ENCODE measurements at places on chromosomes 2 and 18.
A peak's percentile ranks its signal among the peaks of the same experiment; 100 is the strongest.

DNA sequence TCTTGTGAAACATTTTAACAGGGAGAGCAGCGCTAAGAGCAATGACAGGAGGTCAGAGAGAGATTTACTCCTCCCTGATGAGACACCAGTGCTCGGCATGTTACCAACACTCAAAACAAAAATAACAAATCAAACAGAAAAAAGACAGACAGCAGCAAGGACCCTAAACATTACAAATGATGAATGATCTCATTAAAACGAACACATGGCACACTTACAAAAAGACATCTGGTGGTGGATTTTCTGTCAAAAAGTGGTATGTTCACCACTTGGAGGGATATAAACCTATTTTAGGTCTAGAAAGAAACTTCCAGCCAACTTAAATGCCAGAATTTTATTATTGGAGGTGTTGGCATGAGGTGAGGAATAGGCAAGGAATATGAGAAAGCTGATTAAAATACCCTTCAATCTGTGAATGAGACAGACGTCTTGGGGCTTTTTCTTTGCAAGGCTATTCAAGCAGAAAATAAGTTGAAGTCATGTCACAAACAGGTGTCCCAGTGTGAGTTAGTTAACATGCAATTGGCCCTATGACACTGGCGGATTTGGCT, 112.8 kb downstream of the PRELID3A start:
- no peak for DNase-seq

GRCh38 chr2:17306706-17307105, 211.5 kb downstream of the RAD51AP2 start:
- no peak for DNase-seq

GRCh38 chr18:63997041-63997440, 27.2 kb downstream of the SERPINB8 start:
- no peak for DNase-seq

GRCh38 chr2:10136101-10136934, 13.8 kb downstream of the RRM2 start:
- no peak for DNase-seq

DNA sequence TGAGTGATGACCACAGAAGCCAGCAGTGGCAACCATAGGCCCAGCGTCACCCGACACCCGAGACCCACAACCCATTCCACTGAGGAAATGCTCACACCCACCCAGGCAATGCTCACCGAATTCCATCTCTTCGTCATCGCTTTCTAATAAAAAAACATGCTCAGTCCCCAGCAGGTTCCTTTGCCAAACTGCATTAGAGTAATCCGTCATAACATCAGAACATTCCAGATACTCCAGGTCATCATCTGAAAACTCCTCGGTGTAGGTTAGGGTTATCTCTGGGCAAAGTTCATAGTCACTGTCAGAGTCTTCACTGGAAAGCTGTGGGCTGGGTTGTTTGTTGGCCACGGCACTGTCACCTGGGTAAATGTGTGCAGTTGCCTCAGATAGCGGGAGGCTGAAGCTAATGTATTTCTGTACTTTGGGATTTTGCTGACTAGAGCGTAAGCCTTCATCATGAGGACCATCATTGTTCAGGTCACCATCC, 49.3 kb downstream of the ALPK2 start:
- DNase-seq: no peak

DNA sequence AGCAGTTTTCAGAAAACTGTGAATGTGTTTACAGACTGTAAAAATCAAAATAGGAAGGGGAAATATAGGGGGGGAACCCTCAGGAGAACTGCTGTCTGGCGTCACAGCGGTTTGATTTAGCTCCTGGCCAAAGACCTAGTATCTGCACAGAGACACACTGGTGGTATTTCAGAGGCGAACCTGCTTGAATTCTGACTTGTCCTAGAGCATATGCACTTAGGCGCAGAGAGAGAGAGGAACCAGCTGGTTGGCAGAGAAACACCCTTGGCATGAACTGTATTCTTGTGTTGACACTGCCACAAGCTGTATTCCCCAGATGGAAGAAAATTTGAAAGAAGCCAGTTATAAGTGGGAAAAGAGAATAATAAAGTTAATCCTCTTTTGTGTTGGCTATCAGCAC, 506.5 kb upstream of the NRP2 start:
- no peak for DNase-seq

- DNase-seq: peak; percentile 44
Observed at GRCh38 chr2:9984217-9984739, 32.8 kb downstream of the GRHL1 start.

DNA sequence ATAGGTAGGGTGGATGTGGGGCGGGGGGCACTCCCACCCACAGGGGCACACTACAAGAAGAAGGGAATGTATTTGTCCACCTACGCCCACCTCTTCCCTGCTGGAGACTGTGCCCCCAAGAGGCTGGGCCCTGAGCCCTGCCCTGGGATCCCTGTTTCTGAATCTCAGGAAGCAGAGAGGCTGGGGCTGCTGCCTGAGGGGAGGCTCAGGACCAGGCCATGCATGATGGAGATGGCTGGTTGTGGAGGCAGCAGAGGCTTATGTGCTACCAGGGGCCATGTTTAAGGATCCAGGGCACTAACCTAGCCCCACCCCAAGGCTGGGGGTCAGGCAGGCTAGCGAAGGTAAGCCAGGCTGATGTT, 81.1 kb upstream of the OTOF start:
- no peak for DNase-seq

GRCh38 chr2:45207101-45207500, 197.8 kb upstream of the SIX2 start:
- DNase-seq: no peak

GRCh38 chr2:218959761-218960308, 369 bp downstream of the CDK5R2 start:
- DNase-seq: no peak

DNA sequence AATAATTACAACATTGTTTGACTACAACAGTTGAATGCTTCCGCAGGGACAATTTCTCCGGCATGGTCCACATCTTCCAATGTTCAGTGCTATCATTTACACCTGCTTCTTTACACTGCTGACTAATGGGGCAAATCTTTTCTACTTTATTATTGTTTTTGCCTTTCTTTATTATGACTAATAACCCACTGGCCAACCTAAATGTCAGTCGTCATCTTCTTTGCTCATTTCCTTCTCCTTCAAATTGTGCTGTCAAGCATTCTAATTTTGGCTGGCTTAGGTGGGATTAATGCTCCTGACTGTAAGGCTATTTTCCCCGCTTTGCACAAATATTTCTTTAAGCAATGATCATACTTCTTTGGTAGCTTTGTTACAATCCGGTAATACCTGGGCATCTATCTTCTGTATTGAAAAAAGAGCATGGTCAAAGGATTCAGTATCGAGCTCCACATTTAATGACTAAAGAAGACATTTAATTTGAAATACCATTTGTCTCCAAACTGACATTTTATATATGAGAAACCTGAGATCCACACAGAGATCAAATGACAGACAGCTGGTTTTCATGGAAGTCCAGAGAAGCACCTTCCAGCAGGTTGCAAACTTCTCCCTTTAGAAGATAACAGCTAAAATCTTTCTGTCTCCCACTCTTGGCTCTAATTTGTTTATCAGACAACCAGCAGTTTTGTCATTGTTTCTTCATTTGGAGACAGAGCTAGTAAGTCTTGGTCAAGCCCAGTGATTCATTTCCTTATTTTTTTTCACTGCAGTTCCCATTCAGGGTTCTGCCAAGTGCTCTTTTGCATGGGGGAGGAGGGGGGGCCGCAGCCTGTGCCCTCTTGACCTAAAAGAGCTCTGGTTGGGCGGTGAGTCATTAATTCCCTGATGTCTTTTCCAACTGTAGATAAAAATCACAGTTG, 132.9 kb downstream of the SOCS6 start:
- peak; percentile 19 for DNase-seq

DNA sequence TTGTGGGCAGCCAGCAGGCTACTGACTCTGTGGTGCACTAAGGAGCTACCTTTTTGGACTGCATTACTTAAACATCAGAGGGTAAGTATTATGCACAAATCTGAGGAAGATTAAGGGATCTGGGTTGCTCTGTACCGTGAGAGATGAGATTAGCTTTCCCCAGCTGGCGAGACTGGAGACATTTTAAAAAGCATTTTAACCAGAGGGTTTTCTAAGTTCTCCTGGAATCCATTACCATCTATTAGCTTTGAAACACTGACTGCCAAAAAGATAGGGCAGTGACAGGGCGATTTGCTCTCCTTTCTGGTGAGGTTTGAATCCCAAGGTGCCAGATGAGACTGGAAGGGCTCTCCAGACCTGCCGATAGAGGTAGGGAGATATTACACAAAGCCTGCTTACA, 63.2 kb downstream of the LYPD6 start:
- DNase-seq: no peak

- no peak for DNase-seq
Observed at GRCh38 chr2:64525317-64525613, 1.1 kb downstream of the AFTPH start.

DNA sequence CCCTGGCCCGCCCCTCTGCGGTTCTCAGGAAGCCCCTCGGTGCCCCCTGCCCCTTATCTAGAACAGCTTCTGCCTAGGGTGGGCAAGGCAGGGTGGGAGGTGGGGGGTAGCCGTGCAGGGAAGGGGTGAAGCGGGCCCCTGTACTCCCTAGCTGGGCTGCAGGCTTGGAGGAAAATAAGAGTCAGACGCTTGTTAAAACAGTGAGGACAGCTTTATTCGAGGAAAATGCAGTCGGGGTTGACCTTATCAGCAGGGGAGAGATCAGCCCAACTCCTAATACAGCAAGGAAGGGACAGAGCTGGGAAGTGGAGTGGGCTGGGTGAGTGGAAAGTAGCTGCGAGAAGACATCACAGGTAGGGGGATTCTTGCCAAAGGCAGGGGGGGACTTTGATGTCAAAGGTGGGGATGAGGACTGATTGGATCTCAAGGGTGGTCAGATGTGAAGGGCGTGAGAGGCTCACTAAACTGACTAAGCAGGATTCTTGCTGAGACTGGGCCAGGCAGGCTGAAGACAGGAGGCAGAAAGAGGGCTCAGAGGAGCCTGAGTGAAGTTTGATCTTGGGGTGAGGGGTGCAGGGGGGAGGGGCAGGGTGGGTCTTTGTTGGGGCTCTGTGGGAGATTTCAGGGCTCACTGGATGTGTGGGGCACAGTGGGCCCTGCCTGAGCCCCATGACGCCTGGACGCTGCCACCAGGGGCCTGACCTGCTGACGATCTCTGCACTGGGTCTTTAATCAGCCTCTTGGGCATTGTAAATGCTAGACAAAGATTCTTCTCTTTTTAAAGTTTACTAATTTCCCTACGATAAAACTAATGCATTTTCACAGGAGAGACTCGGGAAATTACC, 29.9 kb downstream of the HPCAL1 start:
- no peak for DNase-seq

DNA sequence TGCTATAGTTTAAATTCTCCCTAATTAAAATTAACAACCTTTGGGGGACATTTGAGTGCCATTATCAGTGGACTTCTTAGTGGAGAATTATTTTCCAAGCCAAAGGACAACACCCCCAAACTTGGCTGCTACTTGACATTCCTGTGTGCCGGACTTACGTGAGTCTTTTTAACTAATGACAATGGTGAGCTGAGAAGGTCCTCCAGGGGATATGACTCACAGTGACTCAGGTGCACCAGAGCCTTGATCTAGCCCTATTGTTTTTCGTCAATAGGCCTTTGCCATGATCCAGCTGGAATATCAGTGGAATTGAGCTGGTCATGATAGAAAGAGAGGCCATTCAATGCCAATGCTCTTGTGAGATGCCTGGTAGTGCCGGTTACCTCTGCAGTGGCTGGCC, 118.1 kb upstream of the CXCR4 start:
- DNase-seq: no peak

DNA sequence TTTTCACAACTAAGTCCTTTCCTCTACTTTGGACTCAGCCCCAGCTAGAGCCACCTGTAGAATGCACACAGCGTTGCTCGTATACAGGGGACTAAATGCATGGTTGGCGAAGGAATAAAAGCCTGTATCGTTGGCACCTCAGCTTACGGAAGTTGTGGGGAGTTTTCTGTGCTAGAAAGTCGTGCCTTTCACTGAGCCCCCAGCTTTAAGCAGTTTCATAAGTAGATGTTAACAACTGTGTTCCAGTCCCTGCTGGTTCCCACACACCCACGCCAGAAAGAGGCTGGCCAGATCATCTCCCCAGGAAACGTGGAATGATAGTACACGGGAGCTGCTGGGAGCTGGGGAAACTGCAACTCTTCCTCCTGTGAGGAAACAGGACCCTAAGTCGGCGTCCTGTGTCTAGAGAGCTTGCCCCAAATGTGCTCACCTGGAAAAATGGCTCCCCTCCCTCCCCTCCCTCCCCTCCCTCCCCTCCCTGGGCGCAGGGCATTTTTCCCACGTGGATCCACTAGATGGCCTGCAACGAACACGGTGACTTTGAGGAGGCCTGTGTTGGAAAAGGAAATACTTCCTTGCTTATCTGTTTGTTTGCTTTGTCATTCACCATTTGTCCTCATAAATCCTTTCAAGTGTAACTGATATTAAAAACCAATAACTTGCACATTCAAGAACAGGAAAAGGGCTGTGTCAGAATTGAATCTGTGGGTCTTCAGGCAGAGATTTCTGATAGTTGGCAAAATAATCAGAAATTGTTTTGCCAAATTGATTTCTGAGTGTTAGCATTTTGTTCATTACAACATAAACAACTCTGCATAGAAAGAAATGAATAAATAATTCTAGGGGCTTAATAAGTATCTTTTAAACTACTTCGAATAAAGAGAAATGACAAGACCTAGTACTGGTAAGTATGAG, 43.9 kb upstream of the RFX8 start:
- DNase-seq: peak; percentile 64

DNA sequence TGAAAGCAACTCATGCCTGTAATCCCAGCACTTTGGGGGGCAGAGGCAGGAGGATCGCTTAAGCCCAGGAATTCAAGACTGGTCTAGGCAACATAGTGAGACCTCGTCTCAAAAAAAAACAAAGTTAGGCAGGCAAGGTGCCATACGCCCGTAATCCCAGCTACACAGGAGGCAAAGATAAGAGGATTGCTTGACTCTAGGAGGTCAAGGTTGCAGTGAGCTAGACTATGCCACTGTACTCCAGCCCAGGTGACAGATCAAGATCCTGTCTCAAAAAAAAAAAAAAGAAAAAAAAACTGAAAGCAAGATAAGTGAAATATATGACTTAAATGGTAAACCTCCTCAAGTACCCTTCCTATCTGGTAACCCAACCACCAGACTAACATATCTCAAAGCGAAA, 59.8 kb downstream of the USP34 start:
- no peak for DNase-seq

DNA sequence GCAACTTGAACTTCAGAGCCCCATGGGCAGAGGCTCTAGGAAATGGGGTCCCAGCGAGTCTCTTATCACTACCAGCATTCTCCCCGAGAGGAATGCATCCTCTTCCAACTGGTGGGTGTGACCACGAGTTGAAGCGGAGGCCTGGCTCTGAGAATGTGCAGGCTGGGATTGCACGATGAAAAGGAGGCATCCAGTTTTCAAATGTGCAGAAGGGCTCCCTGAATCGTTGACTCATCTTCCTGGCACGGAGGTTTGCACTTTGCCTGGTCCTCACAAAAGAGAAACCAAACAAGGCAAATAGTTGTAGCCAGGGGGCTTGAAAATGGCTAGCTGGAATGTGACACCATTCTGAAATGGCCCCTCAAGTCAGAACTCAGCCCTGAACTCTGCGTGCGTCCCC, 216.7 kb downstream of the GLI2 start:
- no peak for DNase-seq
